ENCODE measurements at places on chromosomes 6 and 20. TPM values are rescaled to one million over a fixed set of nuclear protein-coding genes. Genes with fewer than 3 reads are reported as not detected.

CGAS gene
- total RNA-seq = 8.7 TPM

SLC22A16 gene
- not detected for total RNA-seq

TNNC2 gene
- total RNA-seq = not detected

TCP11 gene
- 0.28 TPM for total RNA-seq

GRCh38 chr20:63125581-63125837 lies 90.4 kb downstream of the YTHDF1 start:
- no peak for DNase-seq

- DNase-seq = no peak
Observed at GRCh38 chr20:38437796-38438195, 2.7 kb upstream of the SNHG17 start.

GRCh38 chr6:256169-256568 lies 36.1 kb upstream of the DUSP22 start:
- no peak for DNase-seq

GRCh38 chr20:15011631-15012030 lies 674.2 kb upstream of the FLRT3 start:
- no peak for DNase-seq

- no peak for DNase-seq
Observed at GRCh38 chr6:159989492-159990480, 20.9 kb downstream of the IGF2R start.

GRCh38 chr20:22473293-22473692 lies 111.1 kb downstream of the FOXA2 start:
- DNase-seq = no peak

DNA sequence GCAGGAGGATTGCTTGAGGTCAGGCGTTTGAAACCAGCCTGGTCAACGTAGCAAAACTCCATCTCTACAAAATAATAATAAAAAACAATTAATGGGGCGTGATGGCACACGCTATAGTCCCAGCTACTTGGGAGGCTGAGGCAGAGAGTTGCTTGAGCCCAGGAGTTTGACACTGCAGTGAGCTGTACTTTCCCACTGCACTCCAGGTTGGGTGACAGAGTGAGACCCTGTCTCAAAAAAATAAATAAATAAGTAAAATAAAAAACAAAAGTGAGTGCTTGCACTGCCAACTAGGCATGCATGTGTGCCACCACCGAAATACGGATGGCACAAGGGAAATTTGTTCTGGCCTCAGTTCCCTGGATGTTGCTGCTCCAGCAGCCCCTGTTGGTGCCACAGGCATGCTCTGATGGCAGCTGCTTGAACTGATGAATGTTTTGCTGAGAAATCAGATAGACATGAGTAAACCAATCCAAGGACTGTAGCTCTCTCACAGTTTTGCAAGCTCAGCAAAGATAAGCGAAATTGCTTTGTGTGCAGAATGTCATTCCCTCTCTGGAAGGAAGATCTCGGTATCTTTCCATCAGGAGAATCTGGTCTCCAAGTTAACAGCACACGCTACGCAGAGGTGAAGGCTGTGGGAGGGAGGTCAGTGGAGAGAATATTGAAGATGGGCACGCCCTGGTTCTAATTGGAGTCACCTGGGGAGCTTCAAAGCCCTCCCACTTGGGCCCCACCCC lies 188.0 kb upstream of the SLC24A3 start:
- no peak for DNase-seq

DNA sequence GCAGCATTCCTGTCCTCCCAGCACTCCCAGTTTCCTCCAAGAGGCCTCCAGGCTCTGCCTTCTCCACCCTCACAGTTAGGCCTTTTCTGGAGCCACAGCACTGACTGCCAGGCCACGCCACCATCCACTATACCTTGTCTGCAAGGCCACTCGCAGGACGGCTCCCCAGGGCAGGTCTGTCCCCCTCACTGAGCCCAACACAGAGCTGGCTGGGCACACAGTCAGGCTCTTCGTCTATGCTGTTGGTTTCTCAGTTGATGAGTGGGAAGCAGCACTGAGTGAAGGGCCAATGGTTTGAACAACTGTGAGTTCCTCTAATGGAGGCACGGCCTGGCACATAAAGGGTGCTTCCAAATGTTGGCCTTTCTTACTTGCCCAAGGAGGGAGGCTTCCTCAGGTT lies 95.2 kb downstream of the GRM4 start:
- DNase-seq = no peak

DNA sequence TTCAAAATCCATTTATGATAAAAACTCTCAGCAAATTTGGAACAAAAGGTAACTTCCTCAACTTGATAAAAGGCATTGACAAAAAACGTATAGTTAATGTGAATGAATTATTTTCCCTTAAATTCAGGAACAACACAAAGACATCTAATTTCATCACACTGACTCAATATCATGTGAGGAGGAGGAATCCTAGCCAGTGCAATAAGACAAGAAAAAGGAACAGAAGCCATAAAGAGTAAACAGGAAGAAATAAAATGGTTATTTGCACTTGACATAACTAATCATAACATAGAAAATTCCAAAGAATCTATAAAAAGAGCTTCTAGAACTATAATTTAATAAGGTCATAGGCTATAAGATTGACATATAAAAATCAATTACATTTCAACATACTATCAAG lies 31.4 kb downstream of the CHD6 start:
- DNase-seq = no peak

- DNase-seq = peak; percentile 85
Observed at GRCh38 chr6:4637691-4638433, 138.3 kb upstream of the CDYL start.

DNA sequence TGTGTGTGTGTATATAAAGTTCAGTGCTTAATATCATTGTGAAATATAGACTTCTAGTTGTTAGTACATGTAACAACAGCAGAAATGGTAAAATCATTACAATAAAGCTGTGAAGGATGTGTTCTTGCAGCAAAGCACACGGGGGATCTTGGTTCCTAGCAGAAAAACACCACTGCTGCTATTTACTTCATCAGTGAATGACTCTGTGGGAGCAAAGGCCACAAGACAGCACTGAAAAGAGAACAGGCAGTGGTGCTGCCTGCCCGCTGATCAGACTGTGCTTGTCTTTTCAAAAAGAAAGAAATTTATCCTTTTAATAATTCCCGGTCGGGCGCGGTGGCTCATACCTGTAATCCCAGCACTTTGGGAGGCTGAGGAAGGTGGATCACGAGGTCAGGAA lies 689.9 kb upstream of the CITED2 start:
- DNase-seq = no peak

- no peak for DNase-seq
Observed at GRCh38 chr6:71887006-71887743, 825 bp downstream of the RIMS1 start.

All from dermis blood vessel endothelial cell (primary cell).